Kidney glomerular epithelial cell (primary cell): ENCODE measurements at places on chromosomes 3 and 15.

DNA sequence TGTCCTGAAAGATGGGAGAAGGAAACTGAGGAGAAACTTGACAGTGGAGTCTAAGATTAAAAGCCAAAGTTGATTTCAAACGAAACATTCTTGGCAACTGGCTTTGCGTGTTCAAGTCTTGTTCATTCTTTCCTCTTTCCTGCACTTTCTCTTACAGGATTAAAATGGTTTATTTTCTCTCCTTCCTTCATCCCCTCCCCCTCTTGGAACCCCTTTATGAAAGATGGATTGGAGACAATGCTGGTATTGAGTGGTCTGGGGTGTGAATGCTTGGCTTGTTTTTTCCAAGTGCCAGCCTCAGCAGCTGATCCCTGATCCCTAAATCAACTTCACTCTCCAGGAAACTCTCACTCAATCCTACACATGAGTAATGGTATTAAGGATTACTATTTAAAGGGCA lies 703 bp upstream of the LSAMP start:
- no peak for DNase-seq

DNA sequence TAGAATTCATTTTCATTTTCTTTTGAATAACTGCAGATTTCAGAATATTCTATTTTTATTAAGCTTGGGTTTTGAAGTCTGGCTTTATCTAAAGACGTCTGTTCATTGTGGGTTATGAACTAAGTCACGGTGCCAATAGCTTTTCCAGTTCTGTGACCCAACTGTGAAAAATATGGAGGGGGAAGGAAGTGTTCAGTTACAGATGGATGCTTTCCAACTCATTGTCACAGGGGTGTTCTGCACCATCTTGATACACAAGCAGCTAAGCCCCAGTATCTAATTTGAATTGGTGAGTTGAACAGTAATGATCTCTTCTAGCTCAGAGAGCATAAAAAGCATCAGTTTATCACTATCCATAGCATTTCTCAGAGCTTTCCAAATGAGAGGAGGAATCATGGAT lies 710.6 kb downstream of the EDEM1 start:
- DNase-seq = no peak

GRCh38 chr3:179872842-179873241 lies 163.9 kb downstream of the PEX5L start:
- no peak for DNase-seq

- no peak for DNase-seq
Observed at GRCh38 chr15:23687143-23687470, at the start of gene NDN. TSS of gene NDN (minus strand) at chr15:23687305. CDS start at chr15:23687217, 88 bp downstream.

GRCh38 chr3:126268866-126269265 lies 88.3 kb downstream of the KLF15 start:
- DNase-seq = no peak
